ENCODE measurements at places on chromosomes 3 and 15.
A peak's percentile ranks its signal among the peaks of the same experiment; 100 is the strongest.

DNA sequence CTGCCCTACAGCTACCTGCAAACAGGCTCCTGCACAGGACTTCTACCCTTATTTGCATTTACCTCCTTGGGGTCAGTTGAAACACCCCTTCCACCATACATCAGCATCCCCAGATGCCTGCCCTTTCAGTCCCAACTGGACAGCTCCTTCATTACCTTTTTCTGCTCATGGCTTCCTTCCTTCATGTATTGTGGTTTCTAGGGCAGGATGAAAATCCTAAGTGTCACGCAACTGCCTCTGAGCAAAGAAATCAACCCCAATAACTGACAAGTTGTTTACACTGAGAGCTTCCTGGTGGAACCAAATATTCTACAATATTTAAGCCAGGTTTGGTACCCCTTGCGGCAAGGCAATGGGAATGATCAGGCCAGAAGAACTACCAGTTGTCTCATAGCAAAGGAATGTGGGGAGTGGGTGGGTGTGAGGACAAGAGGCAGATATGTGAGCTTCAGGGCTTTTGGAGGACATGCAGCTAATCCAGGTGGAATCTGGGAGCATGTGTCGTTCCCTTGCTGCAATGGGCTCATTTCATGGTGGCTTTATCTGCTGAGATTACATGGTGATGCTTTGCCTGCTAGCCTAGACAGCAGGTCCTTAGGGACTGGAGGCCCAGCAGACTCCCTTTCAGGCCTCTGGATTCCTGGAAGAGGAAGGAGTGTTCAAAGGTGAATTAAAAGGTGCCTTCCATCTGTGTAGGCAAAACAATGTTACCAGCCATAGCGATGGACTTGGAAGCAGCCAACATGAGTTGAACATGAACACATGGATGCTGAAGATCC is 34.9 kb downstream of the PPCDC start:
- no peak for DNase-seq

DNA sequence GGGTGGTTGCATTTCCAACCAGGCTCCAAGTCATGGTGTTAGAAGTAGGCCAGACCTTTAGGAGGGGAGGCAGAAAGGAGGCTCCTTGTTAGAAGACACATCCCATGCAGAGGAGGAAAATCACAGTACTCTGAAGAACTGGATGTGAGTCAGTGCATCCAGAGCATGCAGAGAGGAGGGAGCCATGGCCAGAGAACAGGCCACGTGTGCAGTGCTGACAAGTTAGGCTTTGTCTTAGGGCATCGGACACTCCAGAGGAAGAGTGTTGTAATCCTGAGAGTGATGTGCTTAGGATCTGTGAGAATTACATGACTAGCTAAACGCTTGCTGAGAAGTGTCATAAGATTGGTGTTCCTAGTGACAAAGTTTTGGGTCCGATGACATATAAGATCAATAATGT is 456.5 kb upstream of the THRB start:
- no peak for DNase-seq

DNA sequence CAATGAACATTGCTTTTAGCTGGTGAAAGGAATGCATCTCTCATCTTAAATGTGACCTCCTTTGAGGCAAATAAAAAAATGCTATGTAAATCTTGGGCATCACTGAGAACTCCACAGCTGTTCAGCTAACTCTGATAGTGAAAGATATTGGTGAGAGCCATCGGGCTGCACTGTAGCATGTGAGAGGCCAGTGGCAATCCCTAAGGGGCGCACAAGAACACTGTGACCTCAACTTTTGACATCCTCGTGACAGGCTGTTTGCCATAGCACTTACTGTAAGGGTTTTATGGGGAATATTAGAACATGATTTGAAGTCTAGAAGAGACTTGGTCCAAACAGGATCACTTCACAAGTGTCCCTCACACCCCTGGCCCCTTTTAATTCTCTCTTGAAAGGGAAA is 697.9 kb downstream of the MCTP2 start:
- DNase-seq = no peak

- no peak for DNase-seq
These were observed 288.3 kb downstream of the TLE3 start for GRCh38 chr15:69809421-69809820.

GRCh38 chr15:61364871-61365270 is 135.8 kb upstream of the RORA start:
- DNase-seq = no peak

DNA sequence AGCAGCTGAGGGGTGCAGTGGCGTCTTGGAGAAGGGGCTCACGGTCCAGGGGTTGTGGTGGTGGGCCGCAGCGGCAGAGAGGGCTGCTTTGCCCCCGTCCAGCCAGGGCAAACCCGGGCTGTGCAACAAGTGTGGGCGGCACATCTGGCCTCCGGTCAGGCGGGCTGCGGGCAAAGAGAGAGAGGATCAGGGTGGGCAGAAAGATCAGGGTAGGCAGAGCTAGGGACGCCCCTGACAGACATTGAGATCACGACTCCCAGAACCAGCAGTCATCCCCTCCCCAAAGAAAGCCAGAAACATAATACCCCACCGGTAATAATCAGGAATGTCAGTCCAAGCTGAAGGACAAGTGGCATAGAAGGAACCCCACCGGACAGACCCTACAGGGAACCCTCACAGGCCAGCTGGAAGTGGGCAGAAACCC is 6.8 kb downstream of the GATA2 start:
- DNase-seq = no peak

GRCh38 chr3:5194801-5195509 is 7.4 kb downstream of the EDEM1 start:
- no peak for DNase-seq

DNA sequence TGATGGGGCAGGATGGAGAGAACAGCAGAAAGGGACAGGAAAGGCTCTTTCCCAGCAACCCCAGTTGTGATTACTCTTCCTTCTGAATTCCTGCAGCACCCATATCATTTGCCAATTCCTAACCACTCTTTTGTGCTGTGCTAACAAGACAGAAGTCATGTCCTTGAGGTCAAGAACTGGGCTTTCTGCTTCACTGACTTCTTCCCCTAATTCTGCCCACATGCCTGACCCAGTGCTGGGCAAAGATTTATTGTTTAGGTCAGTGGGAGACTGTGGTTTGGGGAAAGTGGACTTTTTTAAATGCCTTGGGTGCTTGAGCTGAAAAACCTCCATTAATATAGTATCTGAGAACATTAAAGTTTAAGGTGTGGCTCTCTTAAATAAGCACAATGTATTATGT is 4.2 kb upstream of the EFCAB12 start:
- DNase-seq = no peak

GRCh38 chr3:57756528-57757401 is 656 bp downstream of the SLMAP start:
- DNase-seq = peak; percentile 64

DNA sequence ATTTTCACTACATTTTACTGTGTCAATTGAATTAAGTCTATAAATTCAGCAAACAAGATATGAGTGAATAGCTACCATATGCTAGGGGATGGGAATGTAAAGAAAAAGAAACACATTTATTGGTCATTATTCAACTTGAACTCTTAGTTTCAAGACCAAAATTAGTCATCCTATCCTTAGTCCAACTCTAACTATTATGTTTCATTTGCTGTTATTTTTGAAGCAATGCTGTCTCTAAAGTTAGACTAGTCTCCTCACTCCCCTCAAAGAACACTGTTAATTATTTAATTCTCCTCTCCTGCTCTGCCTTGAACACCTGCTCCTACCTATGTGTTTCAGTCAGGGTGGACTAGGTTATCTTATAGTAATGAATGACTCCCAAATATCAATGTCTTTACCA is 920.9 kb downstream of the TUSC7 start:
- no peak for DNase-seq

- DNase-seq = no peak
These were observed 575.1 kb upstream of the UBE2E2 start for GRCh38 chr3:22627993-22628499.

DNA sequence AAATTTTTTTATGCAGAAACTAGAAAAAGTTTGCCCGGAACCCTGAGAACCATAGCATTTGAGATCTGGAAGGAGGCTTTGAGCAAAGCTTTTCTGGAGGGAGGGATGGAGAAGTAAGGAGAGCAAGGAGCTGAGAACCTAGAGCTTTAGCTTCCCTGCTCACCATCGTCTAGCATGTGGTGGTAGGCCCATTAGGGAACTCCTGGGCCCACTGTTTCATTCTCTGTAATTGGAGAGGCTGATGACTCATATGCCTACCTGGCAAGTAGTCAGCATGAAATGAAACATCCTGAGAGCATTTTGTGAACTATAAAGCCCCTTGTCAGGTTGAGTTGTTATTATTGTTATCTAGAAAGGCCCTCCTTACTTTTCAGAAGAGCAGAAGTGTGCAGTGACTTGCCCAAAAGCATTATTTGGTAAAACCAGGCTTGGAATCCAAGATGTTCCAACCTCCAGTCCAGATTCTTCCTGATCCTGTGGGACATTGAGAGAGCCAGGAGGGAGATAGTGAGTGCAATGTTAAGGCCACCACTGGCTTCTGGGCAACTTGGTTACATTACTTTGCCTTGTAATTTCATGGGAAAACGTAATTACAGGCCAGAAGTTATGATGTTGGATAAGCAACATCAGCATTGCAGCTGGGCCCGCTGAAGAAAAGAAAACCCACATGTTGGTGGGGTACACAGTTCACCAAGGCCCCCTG is 104.5 kb upstream of the BFSP2 start:
- DNase-seq = no peak

- DNase-seq = no peak
These were observed 87.4 kb downstream of the FLNB start for GRCh38 chr3:58095603-58096138.

GRCh38 chr3:37862903-37863815 is 1.5 kb downstream of the CTDSPL start:
- DNase-seq = no peak

DNA sequence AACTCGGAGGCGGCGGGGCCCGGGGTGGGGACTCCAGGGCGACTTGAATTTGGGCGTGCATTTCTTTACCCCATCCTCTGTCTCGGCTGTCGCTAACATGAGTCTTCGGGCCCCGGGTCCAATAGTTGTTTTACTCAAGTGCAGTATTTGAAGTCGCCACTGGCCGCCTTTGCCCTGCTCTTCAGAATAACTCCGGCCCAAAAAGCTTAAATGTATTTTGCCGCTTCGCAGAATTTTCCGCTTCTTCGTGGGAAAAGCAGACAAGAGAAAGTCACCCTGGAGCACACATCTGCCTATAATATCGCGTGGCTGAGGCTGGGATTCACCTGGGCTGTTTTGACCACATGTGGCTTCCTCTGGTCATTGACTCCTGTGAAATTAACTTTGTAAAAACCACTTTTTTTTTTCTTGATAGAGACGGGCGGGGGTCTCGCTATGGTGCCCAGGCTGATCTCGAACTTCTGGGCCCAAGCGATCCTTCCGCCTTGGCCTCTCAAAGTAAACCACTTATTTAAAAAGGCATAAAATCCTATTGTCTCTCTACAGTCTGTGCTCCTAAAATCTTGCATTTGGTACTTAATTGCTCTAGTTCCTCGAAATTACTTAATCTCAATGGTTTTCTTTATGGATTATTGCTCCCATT is 676 bp downstream of the CNOT10 start:
- DNase-seq = peak; percentile 17

DNA sequence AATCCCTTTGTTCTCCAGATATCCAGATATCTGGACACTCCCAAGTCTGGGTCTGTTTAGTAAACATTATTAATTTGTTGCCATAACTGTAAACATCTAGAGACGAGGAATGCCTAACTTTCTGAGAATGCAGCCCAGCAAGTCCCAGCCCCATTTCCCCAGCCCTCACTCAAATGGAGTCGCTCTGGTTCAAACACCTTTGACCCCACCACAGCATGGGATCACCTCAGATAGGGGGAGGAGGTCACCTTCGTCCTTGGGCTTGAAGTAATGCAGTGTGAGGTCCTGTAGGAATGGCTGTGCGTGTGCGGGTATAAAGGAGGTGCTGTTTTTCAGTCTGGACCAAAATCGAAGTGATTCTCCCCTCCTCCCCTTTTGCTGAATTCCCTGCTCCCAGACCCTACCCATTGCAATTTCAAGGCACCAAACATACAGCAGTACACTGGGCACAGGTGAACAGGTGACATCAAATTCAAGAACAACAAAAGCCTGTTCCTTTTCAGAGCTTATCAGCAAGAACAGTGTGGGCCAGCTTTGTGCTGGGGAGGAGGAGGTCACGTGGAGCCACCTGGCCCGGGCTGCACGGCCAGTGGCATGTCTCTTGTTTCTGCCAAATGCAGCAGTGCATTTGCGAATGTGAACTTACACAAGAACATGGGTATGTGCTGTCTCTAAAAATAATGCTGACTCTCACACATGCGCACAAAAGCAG is 57.5 kb upstream of the TRPM1 start:
- no peak for DNase-seq

DNA sequence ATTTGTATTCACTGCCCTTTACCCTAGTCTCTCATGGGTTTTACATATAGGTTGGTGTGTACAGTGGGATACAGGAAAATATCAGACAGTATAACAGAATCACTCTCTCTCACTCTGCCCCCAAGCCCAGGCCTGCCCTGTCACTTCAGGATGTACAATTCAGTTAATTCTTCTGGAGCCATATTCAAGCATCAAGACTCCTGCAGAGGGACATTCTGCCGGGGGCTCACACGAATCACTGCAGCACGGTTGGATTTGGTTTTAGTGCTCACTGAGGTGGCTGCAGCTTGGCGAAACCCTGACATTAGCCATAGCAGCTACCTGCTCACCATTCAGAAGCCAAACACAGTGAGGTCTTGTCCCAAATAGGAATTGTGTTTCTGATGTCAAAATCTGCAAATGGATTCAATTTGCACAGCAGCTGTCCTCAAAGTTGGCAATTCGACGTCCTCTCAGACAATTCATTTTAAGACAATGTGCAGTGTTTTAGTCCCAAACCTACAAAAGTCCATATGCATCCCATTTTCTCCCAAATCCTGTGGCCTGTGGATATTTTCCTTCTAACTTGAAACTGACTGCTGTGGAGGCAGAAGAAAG is 82.9 kb downstream of the CHSY1 start:
- DNase-seq = no peak

DNA sequence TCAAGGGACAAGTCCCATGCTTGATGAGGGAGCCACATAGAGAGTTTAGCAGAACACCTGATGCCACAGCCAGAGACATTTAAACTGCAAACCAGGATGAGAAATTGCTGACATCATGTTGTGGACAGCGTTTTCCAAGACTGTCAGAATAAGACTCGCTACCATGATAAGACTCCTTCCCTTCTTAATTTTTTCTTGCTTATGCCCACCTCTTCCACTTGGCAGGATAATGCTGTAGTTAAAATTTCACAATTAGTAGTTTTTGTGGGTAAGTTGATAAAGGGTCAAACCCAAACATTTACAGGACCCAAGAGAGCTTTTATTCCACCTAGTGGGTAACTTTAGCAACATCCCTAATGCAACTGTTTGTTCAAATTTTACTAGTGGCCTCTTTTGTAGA is 3.0 kb upstream of the PIAS1 start:
- DNase-seq = no peak

GRCh38 chr3:47404431-47404876 is 23.6 kb downstream of the PTPN23 start:
- no peak for DNase-seq

- no peak for DNase-seq
These were observed 63.5 kb downstream of the BFSP2 start for GRCh38 chr3:133463347-133463860.

GRCh38 chr3:127940116-127940515 is 25.1 kb downstream of the KBTBD12 start:
- DNase-seq = no peak

GRCh38 chr3:14598143-14598569 is 53.4 kb upstream of the CCDC174 start:
- DNase-seq = no peak

Measured in SJSA1 (cell line).